ENCODE measurements at places on chromosomes 2 and 18.

DNA sequence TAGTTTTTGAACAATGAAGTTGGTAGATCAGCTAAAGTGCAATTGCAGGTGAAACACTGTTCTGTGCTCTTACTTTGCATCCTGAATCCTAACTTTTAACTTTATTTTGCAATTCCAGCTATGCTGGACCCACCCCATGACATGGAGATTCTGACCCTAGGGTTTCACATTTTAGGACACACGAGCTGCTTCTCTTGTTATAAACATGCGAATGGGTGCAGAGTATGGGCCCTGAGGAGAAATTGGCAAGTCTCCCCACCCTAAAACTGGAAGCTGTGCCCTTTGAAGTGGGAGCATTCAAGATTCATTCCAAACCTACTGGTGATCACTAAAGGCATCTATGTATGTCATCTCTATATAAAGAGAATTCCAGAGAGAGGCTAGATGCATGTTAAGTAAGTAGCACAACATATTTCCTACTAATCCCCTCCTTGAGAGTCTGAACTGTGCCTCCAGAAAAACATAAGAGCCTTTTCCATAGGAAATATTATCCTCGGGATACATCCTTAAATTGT lies 794.3 kb upstream of the ZEB2 start:
- no peak for DNase-seq

DNA sequence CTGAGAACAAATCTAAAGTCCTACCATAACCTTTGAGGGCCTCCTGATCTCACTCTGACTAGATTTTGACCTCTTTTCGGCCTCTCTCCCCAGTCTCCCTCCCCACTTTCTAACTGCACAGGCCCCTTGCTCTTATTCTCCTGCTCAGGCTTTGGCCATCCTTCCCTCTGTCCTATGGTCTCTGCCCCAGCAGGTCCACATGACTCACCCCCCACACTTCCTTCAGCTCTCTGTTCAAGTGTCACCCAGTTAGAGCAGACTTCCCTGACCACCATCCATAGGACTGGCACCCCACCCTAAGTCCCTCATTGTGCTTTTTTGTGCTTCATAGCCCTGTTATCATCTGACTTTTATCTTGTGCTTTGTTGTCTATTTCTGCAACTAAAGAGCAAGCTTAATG lies 41.2 kb upstream of the NT5C1B start:
- DNase-seq, result no peak

- no peak for DNase-seq
These were observed 48.8 kb downstream of the MAPRE2 start for GRCh38 chr18:35089891-35090550.

- DNase-seq, result no peak
These were observed 6.3 kb downstream of the MEX3C start for GRCh38 chr18:51191128-51191717.

- DNase-seq, result no peak
These were observed 15.5 kb downstream of the TBC1D8 start for GRCh38 chr2:101135412-101136296.

GRCh38 chr2:133498662-133499585 lies 69.3 kb downstream of the NCKAP5 start:
- no peak for DNase-seq

- peak; percentile 34 for DNase-seq
These were observed 74.9 kb upstream of the UBE2E3 start for GRCh38 chr2:180905461-180905860.

DNA sequence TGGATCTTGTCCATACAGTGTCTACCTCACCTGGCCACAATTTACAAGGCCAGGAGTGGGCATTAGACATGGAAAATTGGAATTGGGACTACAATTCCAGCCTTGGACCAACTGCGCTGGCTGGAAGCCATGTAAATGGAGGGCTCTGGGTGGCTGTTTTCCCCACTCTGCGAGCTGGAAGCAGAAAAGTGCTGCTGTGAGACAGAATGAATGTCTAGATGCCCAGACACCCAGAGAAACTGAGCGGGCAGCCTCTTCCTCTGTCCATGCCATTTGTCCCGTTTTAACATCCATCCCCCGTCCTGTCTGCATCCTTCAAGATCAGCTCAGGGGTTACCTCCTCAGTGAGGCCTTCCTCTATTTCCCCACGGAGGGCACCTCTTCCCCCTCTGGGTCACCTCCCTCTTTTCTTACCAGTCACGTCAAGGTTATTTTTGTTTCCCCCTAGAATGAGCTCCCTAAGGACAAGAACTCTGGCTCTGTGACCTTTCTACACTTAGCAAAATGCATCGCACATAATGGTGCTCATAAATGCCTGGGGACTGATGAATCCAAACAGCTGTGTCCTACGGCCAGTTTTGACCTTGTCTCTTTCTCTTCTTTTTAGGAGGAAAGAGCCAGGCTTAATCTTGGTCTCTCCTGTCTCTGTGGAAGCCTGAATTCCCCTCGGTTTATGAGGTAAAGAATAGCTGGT lies 41.2 kb downstream of the MCFD2 start:
- DNase-seq, result no peak

GRCh38 chr18:43772907-43773306 lies 495.6 kb upstream of the SYT4 start:
- no peak for DNase-seq

GRCh38 chr2:163604941-163605555 lies 130.8 kb downstream of the FIGN start:
- no peak for DNase-seq

GRCh38 chr18:31275722-31276463 lies 42.1 kb upstream of the DSG1 start:
- no peak for DNase-seq

GRCh38 chr2:8606226-8606625 lies 75.6 kb upstream of the ID2 start:
- no peak for DNase-seq

- DNase-seq, result no peak
These were observed 53.5 kb upstream of the FN1 start for GRCh38 chr2:215489288-215489848.

DNA sequence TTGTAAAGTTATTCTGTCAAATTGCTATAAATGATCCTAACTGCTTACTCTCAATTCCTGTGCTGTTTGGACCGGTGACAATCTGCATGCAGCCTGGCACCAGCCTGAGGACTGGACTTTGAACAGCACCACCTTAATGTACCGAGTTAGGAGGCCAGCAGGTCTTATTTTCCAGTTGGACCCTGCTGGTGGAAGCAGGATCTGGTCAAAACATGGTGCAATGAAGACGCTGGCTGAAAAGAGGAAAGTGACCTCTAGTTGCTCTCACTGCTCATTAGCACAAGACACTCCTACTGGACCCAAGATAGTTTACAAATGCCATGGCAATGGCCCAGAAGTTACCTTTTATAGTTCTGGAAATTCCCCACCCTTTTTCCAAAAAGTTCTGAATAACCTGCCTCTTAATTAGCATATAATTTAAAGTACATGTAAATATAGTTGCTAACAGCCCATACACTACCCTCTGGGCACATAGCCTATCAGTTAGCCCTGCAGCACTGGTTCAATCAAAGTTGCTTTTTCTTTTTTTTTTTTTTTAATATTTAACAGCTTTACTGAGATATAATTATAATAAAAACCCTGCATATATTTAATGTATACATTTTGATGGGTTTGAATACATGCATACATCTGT lies 35.8 kb downstream of the RBKS start:
- no peak for DNase-seq

GRCh38 chr2:220226076-220226475 lies 598.6 kb downstream of the SLC4A3 start:
- no peak for DNase-seq

DNA sequence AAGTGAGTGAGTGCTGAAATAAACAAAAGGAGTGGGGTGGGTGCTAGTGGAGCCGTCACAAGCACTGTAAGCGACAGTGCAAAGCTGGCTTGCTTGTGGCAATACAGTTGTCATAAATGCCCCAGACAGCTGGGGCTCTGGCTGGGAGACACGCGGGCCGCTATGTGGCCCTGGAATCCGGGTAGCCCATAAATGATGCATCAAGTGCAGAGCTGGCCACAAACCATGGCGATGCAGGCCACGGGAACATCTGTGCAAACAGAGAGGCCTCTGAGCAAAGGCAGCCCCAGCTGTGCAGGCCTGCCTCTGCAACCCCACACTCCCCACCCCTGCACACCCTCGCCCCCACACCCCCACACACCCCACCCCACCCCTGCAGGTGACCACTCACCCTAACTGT lies 349.2 kb upstream of the ID2 start:
- DNase-seq, result no peak

GRCh38 chr2:70887550-70888246 lies 48.0 kb upstream of the ATP6V1B1 start:
- DNase-seq, result peak; percentile 71

- DNase-seq, result no peak
These were observed 258.1 kb downstream of the ALK start for GRCh38 chr2:29663268-29663667.

Data from NCI-H1930 (cell line).